Neural progenitor cell (in vitro differentiated cells): ENCODE measurements at places on chromosomes 7 and 10.
A peak's percentile ranks its signal among the peaks of the same experiment; 100 is the strongest.

DNA sequence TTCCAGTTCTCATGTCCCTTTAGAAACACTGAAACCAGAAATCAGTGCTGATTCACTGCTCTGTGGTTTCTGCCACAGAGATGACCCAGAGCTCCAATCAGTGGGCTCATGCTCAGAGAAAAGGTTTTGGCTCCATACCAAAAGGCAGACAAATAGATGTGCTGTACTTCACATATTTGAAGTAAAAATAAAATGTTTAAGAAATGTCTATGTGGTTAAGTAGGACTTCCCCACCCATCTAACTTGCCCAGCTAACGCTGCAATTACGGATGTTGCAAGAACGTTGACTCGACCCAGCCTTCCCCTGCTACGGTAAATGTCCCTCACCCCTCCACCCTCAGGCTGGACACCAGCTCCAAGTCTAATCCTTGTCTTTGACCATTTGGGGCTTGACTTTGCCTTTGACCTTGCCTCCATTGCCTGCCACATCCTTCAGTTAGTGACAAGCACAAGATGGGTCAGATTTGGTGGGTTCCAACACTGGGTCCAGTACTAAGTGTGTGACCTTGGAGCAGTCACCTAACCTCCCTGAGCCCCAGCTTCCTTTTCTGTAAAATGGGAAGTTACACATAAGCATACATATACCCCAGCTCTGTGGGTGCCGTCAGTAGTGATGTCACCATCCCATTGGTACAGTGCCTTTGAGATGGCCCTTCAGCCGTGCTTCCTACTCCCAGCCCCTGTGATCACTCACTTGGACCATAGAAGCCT is 95.8 kb downstream of the CHST15 start:
- no peak for DNase-seq

DNA sequence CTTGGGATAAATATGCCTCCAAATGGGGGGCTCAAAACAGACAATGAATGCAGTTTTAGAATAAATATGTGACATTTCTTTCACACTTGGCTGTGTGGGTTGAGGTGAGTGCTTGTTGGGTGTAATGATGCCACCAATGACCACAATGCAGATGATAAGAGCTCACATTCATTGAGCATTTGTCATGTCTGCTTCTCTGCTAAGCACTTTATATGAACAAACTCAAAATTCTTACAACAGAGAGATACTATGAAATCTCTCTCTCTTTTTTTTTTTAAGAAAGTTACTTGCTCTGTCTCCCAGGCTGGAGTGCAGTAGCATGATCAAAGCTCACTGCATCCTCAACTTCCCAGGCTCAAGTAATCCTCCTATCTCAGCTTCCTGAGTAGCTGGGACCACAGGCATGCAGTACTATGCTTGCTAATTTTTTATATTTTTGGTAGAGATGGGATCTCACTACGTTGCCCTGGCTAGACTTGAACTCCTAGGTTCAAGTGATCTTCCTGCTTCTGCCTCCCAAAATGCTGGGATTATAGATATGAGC is 185.4 kb downstream of the JCAD start:
- no peak for DNase-seq

DNA sequence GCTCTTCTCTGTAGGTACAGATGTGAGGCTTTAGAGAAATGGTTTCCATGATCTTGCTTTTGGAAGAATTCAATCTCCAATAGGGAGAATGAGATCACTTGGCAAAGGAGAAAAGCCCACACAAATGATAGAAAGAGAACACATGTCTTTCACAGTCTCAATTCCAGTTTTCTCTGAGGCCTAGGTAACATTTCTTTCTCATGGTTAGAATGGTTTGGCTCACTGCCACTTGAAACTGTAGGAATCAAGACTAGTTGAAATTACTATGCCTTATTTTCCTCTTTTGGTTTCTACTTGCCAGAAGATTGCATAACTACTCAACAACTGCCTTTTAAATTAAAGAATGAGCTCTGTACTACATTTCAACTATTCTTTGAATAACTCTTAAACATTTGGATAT is 276.5 kb upstream of the TEX47 start:
- no peak for DNase-seq

DNA sequence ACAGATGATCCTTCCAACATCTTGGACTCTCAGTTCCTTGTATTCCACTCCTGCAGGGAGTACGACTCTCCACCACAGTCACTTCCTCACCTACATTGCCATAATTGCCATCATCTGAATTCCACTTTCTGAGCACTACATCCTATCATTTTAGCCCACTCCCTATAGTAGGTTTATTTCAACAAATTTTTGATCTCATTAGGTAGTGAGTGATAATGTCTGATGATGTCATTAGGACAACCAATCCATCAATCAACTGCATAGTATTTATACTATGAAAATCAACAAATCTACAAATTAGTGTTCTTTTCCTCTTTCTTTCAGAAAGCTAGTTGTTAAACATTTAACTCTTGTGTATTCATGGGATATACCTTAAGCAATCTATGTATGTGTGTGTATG is 13.7 kb upstream of the TRA2A start:
- DNase-seq, result no peak

DNA sequence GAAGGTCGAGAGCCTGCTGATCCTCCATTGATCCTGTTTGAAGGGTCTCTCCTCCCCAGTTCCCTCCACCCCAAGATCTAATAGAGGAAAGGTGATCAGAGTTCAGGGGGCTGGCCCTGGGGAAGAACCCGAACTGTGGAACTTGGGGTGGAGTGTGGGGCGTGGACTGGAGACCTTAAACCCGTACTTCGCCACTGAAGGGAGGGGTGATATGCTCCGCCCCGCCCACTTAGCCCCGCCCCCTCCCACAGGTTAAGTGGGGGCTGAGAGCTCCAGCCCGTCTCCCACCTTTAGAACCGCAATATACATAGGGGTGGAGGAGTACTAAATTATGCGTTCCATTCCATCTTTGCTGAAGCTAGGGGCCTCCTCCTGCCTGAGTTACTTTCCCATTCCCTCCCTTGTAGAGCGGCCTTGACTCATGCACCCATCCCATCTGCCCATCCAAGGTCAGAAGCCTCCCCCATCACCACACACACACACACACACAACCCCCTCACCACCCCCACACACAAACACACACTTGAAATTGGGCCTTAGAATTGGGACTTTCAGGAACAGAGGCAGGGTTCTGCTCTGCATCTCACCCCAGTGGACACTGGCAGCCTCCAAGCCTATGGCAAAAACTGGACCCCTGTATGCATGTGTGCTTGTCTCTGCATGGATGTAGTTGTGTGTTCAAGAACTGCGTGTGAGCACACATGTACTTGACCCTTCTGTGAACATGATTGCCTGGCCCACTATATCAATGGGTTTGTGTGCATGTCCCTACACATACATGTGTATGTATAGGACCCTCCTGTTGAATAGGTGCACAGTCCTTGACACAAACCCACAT is 991 bp downstream of the SEMA4G start:
- peak; percentile 42 for DNase-seq

DNA sequence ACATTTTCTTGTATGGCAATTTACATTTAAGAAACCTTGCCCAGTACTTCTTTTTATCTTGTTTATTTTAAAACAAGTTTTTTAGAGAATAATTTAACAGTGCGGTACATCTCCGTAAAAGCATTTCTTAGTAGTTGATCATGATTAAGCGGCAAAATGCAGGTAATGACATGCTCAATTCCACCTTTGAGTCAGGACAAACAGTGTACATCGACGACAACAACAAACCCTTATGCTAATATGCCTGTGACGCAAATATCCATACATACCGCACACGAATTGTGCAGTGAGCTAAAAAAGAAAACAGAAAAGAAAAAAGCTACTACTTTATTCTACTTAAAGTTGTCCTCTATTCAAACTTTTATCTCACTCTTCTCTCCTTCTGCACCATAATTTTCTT is 1.9 kb downstream of the MAGI2 start:
- no peak for DNase-seq

DNA sequence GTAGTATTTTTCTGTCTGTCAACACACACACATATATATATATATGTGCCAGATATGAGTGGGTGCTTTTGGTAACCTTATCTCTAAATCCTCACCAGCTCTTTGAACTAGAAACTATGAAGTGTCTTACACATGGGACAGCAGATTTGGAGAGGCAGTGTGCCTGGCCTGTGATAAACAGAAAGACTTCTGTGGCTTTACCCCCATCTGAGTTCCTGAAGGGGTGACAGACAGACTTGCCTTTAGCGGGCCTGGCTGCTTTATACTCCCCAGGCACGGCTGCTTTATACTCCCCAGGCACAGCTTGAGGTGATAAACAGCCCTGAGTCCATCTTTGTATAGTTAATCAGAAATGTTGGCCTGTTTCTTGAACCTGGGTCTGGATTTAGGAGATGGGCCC is 5.6 kb downstream of the BAG3 start:
- DNase-seq, result no peak

GRCh38 chr7:151409667-151410404 is at the start of gene WDR86:
Gene WDR86 (minus strand): TSS chr7:151410038. CDS start chr7:151409589, 449 bp downstream.
- DNase-seq, result peak; percentile 76

- DNase-seq, result no peak
Observed at GRCh38 chr7:155645662-155646061, 1.2 kb downstream of the RBM33 start.

DNA sequence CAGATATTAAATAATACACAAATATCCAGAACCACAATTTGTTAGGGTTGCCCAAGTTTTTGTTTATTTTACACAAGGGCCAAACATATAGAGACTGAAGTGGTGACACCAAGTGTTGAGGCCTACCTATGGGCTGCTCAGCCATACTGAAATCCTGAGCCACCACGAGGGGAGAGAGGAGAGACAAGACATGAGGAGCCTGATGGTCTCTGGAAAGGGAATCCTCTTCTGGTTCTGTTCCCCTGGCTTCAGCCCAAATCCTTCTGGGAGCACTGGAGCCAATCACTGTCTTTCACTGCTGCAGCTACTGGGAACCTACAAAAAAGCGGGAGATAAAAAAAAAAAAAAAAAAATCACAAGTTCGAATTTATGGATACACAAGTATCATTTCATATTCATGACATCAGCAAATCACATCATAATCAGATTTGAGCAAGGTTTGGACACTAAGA is 1.9 kb downstream of the SKIDA1 start:
- peak; percentile 63 for DNase-seq

- DNase-seq, result no peak
Observed at GRCh38 chr7:115722302-115722977, 308.1 kb downstream of the TFEC start.

DNA sequence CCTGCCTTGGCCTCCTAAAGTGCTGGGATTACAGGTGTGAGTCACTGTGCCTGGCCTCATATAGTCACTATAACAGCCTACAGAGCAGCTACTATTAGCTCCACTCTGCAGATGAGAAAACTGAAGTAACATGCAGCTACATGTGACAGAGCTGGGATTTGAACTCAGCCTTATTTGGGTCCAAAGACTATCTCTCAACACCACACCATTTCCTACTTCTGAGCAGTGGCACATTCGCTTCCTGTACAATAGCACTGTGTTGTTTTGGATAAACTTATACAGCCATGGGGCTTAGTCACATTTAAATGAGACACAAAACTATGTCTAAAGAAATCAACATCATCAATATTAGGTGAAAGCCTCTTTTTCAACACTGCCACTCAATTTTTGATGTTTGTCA is 69.8 kb upstream of the DNAJB12 start:
- no peak for DNase-seq
